Breast epithelium (tissue), 4 donors: ENCODE measurements at places on chromosomes 5 and 9. TPM values are rescaled to one million over a fixed set of nuclear protein-coding genes. Genes with fewer than 3 reads are reported as not detected.

Gene SOHLH1
- total RNA-seq = not detected

Gene GRM6
- not detected for total RNA-seq

GRCh38 chr5:106399391-106399790, 1271.3 kb downstream of the EFNA5 start:
- DNase-seq = no peak

Gene FRRS1L
- total RNA-seq = 0.16 TPM

Gene HTR4
- total RNA-seq = 0.15 TPM

- DNase-seq = no peak
These were observed 4.0 kb upstream of the VCAN start for GRCh38 chr5:83467371-83468035.

GRCh38 chr9:16540743-16541613, 329.5 kb downstream of the BNC2 start:
- DNase-seq = no peak

Gene CCL19
- 1.3 TPM for total RNA-seq

Gene GMCL2
- not detected for total RNA-seq

- DNase-seq = no peak
These were observed 744.8 kb downstream of the KCTD16 start for GRCh38 chr5:144915452-144915851.

- no peak for DNase-seq
These were observed 12.3 kb downstream of the UBE2QL1 start for GRCh38 chr5:6461006-6461405.

DNA sequence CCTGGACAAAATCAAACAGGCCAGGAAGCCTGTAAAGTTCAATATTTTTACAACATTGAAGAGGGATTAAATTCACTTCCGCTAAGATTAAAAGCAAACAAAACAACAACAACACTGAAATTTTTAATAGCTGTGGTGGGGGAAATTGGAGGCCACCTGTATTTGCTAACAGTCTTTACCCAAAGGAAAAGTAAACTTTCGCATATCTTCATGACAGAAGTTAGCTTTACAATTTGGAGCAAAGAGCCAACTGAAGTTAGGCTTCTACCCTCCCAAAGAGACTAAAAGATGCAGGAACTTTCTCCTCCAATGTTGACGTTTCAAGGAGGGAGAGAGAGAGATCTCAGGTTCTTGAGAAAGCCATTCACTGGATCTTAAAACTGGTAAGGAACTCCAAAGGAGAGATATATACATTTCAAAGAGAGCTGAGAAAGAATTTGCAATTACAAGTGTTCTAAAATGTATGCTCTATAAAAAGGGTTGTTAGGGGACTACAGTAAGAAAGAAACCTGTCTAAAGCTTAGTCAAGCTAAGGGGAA, 349.2 kb upstream of the CDH9 start:
- no peak for DNase-seq

Gene DUSP1
- total RNA-seq = 1,015 TPM

- no peak for DNase-seq
These were observed 18.1 kb upstream of the TNC start for GRCh38 chr9:115135821-115136778.

Gene AJM1
- 1.0 TPM for total RNA-seq

DNA sequence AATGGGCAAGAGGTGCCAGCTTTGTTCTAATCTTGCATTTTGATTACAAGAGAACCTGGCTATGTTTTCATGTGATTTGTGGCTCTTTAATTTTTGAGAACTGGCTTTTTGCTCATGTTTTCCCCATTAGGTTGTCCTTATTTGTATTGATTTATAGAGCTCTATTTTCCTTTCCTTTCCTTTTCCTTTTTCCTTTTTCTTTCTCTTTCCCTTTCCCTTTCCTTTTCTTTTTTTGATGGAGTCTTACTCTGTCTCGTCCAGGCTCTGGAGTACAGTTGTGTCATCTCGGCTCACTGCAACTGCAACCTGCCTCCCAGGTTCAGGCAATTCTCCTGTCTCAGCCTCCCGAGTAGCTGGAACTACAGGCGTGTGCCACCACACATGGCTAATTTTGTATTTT, 55.5 kb downstream of the GPBP1 start:
- DNase-seq = no peak

- no peak for DNase-seq
These were observed 235.7 kb upstream of the ADAMTSL1 start for GRCh38 chr9:18238254-18238653.

- DNase-seq = no peak
These were observed 209.6 kb downstream of the TTLL11 start for GRCh38 chr9:121883281-121884056.

Gene STPG3
- not detected for total RNA-seq

- DNase-seq = no peak
These were observed 7.4 kb downstream of the GRAMD2B start for GRCh38 chr5:126430631-126431030.

- DNase-seq = no peak
These were observed 709 bp downstream of the SLC35D2 start for GRCh38 chr9:96382839-96383164.

Gene CDKN2AIPNL
- total RNA-seq = 20.8 TPM

Gene NTNG2
- total RNA-seq = 0.29 TPM

DNA sequence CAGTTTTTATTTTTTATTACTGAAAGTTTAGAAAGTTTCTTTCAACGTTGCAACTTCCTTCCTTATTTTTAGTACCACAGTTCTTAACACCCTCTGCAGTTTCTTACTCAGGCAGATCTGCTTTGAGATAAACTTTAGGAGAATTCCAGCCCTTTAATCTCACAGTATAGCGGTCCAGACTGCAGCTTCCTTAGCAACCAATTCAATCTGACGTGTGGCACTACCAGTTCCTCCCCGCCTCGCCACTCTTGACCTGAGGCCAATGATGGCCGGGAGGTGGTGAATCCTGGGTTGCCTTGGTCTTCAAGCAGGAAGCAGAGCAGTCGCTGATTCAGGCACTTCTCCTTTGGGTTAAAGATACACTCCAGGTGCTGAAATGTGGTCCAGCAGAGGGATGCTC, 334.3 kb upstream of the TRPC7 start:
- DNase-seq = no peak

DNA sequence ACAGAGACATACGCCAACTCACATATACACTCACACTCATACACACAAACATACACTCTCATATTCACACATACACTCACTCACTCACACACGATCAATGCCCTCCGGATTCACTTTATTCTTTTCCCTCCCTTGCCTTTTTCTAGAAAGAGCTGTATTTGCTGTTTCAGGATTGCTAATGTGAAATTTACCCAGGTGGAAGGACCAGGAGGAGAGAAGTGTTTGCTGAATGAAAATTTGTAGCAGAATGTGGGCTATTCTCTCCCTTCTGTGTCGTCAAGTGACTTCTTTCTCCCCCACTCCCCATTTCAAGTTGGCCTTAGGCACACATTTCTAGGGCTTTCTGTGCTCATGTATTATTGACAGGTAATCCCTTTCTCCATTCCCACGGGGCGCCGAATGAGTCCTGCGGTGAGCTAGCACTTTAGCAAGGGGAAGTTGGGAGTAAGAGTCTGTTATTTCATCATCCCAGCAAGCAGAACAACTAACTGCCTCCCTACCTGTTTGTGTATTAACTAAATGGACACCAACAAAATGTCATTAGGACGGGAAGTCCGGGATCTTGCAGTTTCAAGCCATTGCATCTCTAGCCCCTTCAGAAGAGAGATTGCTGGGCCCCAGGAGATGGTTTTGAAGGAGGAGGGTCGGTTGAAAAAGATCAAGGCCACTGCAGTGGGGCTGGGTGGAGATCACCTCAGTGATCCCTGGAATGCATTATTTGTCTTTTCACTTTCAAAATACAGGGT, 97.1 kb upstream of the TAF11L2 start:
- DNase-seq = no peak

GRCh38 chr5:68515514-68515913, 300.0 kb downstream of the PIK3R1 start:
- no peak for DNase-seq
